ENCODE measurements at places on chromosomes 5 and 9.

- DNase-seq, result no peak
Observed at GRCh38 chr9:9108641-9109040, 1309.1 kb upstream of the DMAC1 start.

DNA sequence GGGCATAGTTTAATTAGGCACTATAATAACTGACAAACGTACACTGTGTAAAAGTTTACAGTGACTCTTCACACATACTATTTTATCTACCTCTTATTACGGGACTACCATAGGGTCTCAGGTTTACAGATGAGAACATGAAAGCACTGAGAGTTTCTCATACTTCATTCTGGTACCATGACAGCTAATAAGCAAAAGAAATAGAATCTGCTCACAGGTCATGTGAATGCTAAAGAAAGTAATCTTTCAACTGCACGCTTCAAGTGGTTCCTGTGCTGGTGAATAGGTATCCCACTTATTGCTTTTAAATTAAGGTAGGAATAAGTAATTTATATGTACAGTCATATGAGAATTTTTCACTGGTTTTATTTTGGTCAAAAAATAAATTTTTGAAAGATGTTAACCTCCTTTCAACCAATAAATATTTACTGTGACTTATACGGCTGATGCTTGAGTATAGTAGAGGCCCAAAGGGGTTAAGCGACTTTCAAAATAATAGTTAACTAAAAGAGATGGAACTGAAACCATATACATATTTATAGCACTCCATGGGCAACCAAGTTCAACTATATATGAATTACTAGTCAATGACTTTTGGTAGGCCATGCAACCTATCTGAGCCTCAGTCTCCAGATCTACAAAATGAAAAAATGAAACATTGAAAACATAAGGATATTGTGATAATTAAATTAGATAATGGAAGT, 8.1 kb downstream of the CDKN2A start:
- no peak for DNase-seq

GRCh38 chr9:33861917-33862453, 45.0 kb downstream of the UBE2R2 start:
- no peak for DNase-seq

DNA sequence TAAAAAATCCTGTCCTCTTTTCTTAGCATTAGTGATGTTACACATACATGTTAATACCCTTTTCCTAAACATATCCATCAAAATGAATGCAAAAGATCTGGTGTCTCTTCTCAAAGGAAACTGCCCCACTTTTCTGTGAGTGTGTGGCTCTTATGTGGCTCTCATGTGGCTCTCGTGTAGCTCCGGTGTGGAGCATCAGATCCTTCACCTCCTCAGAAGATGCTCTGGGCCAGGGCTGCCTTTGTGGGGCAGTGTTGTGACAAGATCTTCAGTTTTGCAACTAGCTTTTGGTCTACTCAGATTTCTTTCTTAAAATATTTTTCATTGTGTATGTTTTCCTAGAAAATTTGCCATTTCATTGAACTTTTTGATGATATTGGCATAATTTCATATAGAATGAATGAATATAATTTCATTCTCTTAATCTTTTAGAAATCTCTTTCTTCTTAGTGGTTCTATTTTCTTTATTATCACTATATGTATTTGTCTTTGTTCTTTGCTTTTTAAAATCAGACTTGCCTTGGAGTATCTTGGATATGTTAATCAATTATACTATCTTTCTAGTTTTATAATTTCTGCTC, 19.4 kb downstream of the GARNL3 start:
- DNase-seq, result no peak

- peak; percentile 63 for DNase-seq
Observed at GRCh38 chr9:134066913-134067851, 644 bp downstream of the BRD3 start.

All from H54 (cell line).